ENCODE measurements at places on chromosomes 7 and 10.

DNA sequence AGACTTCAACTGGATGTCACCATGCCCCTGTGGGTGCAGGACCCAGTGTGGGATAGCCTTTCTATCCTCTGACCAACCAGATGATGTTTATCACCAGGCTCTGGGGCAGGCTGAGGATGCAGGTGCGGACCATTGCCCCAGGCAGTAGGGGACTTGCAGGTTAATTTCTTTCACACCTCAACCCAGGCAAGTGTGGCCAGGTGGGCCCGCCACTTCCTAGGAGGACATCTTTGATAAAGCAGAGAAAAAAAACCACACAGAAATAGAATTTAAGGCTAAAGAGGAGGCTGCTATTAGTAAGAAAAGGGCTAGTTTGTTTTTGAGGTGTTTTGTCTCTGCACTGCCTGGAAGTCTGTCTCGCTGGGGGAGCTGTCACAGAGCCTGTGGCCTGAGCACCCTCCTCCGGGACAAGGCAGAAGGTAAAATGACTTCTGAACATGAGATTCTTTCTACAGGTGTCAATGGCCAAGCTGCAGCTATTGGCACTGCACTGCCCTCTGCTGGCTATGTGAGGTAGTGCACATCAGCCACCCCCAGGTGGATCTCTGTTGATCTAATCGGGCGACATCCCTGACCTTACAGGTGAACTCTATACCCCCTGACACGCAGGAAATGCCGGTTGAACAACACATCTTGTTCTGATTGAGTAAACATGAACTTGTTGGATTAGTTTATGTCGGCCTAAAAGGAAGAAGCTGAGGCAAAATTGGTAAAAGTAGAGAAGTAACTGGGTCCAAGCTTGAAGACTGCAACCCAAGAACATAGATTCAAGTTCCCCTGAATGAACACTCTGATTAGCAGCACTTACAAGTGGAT, 21.0 kb downstream of the UPP1 start:
- DNase-seq = peak; percentile 54

DNA sequence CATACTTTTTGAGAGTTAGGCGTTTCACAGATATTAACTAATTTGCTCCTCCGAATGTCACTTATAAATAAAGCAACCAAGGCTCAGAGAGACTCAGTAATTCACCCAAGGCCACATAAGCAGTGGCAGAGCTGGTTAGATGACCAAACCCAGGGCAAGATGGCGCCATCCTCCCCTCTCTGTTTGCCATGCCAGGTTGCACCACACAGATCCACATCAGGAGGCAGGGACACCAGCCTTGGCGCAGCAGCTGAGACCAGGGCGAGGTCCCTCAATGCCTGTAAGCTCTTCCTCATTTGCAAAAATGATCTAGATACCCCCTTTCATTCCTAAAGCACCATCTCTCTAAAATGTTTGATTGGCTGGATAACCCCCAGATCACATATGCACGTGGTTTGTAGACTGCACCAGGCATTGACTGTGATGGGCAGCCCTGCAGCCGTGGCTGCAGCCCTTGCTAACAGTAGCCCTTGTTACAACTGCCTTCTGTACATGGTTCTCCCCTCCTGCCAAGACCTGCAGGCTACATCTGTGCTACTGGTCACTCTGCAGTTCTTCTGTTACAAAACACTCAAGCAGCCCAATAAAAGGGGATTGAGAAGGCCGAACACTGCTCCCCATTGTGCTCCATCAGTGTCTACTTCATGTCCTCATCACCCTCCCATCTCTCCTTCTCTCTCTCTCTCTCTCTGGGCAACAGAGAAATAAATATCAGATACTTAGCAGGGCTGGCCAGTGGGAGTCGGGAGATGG, 298.6 kb downstream of the PRPF18 start:
- DNase-seq = no peak

GRCh38 chr10:60735244-60735643, 43.0 kb upstream of the CDK1 start:
- DNase-seq = no peak

GRCh38 chr7:83611776-83612175, 37.2 kb downstream of the SEMA3E start:
- no peak for DNase-seq

GRCh38 chr7:67618556-67619162, 622.0 kb downstream of the TYW1 start:
- DNase-seq = no peak
